ENCODE measurements at places on chromosomes 16 and 17. TPM values are rescaled to one million over a fixed set of nuclear protein-coding genes. Genes with fewer than 3 reads are reported as not detected.
A peak's percentile ranks its signal among the peaks of the same experiment; 100 is the strongest.

GRCh38 chr17:22512997-22513538, 820.7 kb downstream of the KCNJ18 start:
- no peak for DNase-seq

CCL14 gene
- not detected for total RNA-seq

GRCh38 chr16:30760577-30761426, 1.1 kb downstream of the CFAP119 start:
- DNase-seq, result no peak

- DNase-seq, result no peak
Measured at GRCh38 chr17:696369-696768, 18.3 kb downstream of the VPS53 start.

TBC1D3 gene
- not detected for total RNA-seq

- DNase-seq, result no peak
Measured at GRCh38 chr16:26334218-26335111, 642.7 kb downstream of the HS3ST4 start.

- DNase-seq, result no peak
Measured at GRCh38 chr17:81249223-81250040, 10.3 kb downstream of the NDUFAF8 start.

DNA sequence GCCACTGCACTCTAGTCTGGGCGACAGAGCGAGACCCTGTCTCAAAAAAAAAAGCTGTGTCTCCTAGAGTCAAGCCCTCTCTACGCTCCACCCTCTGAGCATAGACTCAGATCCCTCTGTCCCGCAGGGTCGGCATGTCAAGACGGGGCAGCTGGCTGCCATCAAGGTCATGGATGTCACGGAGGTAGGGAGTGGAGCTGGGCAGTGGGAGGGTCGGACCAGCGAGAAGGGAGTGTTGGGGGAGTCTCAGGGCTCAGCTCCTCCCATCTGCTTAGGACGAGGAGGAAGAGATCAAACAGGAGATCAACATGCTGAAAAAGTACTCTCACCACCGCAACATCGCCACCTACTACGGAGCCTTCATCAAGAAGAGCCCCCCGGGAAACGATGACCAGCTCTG, 18.5 kb upstream of the C17orf107 start:
- DNase-seq, result no peak

- peak; percentile 70 for DNase-seq
Measured at GRCh38 chr17:29151567-29151966, 28.6 kb downstream of the MYO18A start.

DNA sequence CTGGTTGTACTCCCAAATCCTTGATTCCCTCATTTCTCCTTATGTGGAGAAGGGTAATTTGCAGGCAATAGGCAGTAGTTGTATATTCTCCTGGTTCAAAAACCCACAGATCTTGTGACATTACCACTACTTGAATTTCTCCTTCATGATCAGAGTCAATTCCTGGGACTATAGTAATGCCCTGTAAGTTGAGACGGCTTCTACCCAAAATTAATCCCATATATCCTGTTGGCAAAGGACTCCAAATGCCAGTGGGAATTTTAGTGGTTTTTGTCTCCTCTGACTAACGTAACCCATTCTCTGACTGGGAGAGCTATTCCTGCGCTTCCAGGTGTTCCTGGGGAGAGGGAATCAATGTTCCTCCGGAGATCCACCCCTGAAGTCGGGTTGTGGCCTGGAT, 11.6 kb upstream of the ZNF689 start:
- DNase-seq, result no peak

DNA sequence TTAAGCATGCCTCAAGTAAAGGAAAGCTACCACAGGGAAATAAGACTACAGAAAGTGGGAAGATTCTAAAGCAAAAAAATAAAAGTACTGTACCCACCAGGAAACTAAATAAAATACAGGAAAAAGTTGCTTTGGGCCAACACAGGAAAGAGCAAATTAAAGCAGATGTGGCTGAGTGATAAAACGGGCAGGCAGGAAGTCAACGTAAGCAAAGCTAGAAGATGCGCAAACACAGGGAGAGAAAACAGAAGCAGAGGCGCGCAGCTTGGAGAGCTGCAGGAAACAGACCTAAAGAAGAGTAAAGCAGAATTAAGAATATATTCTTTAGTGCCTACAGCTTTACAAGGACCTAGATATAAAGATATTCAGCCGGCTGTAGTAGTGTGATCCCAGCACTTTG, 21.7 kb downstream of the USP36 start:
- no peak for DNase-seq

- DNase-seq, result no peak
Measured at GRCh38 chr17:63699638-63700527, at the start of gene LIMD2. Gene LIMD2, minus strand, starts transcription at chr17:63700125. Its CDS starts 827 bp downstream, at chr17:63699298.

DNA sequence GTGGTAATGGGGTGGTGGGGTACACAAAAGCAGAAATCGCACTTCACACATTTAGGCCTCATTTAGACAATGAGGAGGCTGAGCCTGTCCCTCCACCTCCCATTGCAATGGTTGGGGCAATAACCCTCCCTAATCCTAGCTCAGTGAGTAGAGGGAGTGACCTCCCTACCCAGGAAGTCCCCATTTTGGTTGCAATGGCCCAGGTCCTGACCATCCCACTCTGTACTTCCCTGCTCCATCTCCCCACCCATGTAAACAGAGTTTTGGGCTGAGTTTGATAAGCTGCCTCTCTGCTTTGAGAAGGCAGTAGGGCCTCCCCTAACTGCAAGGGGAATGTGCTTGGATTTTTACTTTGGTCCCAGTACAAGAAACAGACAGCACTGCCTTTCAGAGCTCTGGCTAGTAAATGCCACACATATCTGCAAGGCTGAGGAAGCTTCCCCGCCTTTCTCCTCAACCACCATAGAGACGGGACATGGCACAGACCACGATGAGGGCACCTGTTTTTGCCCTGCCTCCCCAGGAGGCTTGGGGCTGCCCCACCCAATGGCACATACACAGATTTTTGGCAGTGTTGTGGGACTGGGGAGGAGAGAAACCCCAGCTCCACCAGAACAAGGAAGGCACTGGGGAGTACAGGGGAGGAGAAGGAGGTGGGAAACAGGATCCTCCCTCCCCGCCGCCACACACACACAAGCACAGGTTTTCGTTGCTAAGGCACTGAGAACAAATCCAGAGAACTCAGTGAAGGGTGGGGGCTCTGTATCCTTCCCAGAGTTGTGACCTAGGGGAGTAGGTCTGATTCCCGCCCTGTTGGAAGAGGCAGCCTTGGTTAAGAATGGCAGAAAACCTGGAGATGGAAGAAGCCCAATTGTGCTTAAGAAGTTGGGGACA, 7.3 kb downstream of the VAT1 start:
- no peak for DNase-seq

GRCh38 chr16:26413780-26414179, 652.9 kb upstream of the C16orf82 start:
- no peak for DNase-seq

CLEC18C gene
- 0.59 TPM for total RNA-seq

- no peak for DNase-seq
Measured at GRCh38 chr17:37849617-37849972, 74.6 kb upstream of the TBC1D3K start.

DNA sequence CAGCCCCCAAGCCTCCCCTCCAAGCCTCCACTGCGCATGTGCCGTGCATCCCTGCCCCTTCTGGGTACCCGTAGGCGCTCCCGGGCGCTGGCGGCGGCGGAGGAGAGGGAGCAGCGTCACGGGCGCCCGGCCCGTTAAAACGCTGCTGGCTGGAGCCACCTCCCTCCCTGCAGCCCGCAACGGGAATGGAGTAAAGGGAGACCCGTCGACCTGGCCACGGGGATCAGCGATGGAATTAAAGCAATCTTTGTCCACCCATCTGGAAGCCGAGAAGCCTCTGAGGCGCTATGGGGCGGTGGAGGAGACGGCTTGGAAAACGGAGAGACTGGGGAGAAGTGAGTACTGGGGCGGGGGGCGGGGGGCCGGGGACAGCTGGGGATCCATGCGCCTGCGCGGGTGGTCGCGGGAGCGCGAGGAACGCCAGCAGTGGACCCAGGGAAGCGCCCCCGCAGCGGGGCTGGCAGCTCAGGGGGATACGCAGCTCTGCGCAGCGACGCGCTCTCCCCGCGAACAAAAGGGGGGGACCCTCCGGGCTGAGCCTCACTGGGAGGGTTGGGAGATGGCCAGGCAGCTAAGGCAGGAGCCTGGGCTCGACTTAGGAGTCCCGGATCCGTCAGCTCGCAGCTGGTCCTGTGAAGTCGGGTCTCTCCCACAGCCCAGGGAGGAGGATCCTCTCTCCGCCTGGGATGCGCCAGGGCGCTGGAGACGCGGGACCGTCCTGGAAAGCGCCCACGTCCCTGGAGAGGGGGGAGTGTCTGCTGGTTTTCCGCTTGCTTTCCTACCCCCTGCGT, at the start of gene BMERB1:
Gene BMERB1 (plus strand): TSS at position 164 of the 791 bp plus-strand sequence. CDS start 66 bp downstream, at position 230.
- peak; percentile 12 for DNase-seq

PRSS21 gene
- 0.39 TPM for total RNA-seq

HEATR9 gene
- not detected for total RNA-seq

DNAI2 gene
- total RNA-seq, result not detected

GRCh38 chr17:55215711-55216110, 49.0 kb upstream of the HLF start:
- no peak for DNase-seq

GRCh38 chr16:78057803-78058564, 35.6 kb downstream of the CLEC3A start:
- no peak for DNase-seq

PERCC1 gene
- total RNA-seq, result not detected

TMC7 gene
- 5.2 TPM for total RNA-seq

- DNase-seq, result peak; percentile 39
Measured at GRCh38 chr17:39177256-39177655, 11.3 kb upstream of the ARL5C start.

GRCh38 chr16:27202923-27203506, 311 bp upstream of the KDM8 start:
- no peak for DNase-seq

DNA sequence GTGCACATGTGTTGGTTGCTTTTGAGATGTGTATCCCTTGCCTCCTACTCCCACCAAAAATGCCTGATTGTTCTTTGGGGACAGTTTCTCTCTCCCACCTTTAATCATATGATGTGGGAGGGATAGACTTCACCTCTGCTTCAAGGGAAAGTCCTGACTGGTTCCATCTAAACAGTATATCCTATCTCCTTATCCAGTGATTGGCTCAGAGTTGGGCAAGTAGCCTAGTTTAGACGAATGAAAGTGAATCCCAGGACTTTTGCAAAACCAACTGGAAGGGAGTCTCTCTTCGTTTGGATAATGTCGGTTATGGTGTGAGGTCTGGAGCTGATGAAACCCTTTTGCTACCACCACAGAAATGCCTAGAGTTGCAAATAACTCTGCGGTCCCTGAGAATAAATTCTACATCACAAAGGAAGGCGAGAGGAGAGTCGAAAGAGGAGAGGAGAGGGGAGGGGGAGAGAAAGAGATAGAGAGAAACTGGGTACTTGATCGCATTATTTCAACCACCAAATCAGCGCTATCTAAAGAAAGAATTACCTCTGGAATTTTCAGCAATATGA, 77.1 kb upstream of the SALL1 start:
- DNase-seq, result no peak

DNA sequence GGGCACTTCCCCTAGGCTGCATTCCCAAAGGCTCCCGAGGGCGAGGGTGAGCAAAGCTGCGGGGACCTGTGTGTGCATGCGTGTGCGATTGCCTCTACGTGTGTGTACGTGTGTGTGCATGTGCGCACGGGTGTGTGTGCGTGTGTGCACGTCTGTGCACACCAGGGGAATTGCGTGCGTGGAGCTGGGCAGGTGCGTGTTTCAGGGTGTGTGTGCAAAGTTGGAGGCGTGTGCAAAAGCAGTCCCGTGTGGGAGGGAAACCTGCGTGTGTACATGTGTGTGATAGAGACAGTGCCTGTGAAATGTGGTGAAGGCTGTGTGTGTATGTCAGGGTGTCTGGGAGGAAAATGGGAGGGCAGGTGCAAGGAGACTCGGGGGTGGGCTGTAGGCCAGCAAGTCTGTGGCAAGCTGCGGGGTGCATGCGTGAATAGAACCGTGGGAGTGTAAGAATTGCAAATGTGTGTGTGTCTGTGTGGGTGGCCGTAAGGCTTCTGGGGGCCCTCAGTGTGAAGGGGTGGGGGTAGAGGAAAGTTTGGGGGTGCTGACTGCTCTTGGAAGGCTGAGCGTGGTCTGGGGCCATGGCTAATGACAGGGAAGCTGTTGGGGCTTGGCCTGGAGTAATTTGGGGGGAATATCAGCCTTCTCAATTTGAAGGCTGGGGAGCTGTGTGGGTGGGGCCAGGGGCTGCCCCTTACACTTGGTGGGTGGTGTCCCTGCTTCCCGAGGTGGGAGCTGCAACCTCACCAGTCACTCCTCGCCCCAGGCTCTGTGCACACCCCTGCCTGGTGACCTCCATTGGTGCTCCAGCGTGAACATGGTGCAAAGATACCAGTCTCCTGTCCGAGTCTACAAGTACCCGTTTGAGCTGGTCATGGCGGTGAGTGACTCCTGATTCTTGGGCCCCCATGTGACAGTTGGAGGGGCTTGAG, 644 bp downstream of the SEC14L5 start:
- DNase-seq, result no peak

MYOCD gene
- not detected for total RNA-seq

- DNase-seq, result no peak
Measured at GRCh38 chr16:56667581-56668571, at the start of gene MT1G. Gene MT1G, minus strand, starts transcription at chr16:56668065. Its CDS starts 72 bp downstream, at chr16:56667993.

DNA sequence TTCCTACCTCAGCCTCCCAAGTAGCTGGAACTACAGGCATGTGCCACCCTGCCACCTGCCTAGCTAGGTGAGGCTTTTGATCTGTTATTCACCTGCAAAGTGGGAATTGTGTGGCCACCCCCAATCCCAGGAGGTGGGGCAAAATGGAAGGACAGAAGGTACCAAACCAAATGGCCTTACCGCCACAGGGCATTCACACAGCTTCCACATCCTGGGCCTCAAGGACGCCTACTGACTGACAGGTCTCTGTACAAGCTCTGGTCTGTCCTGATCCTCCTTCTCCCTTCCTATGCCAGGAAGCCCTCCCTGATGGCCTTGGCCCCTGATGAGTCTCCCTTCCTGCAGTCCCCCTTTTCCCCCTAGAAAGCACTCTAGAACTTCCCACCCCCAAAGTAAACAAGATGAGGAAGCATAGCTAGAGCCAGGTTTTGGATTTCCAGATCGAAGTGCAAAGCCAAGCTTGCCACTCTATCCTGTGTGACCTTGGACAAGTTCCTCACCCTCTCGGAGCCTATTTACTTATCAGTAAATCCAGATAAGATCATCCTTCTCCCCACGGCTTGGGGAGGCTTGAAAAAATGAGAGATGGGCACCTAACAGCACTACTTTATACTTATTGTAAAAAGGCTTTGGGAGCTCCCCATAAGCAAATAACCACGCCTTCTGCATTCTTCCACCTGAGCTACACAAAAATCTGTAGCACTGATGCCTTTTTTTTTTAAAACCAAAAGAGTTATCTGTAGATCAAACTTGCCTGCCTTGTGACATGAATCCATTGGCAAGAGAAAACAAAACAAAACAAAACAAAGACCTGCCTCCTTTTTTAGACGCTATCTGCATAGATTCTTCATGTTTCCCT, 4.5 kb downstream of the PLLP start:
- no peak for DNase-seq

- DNase-seq, result no peak
Measured at GRCh38 chr16:26026709-26027450, 335.1 kb downstream of the HS3ST4 start.

POLDIP2 gene
- total RNA-seq, result 78.0 TPM
